Activated naive CD4-positive, alpha-beta T cell treated with anti-CD3 and anti-CD28 coated beads for 36 hours (primary cell): ENCODE measurements at places on chromosomes 5 and 9.

- no peak for DNase-seq
Measured at GRCh38 chr5:45691656-45692055, 4.5 kb downstream of the HCN1 start.

DNA sequence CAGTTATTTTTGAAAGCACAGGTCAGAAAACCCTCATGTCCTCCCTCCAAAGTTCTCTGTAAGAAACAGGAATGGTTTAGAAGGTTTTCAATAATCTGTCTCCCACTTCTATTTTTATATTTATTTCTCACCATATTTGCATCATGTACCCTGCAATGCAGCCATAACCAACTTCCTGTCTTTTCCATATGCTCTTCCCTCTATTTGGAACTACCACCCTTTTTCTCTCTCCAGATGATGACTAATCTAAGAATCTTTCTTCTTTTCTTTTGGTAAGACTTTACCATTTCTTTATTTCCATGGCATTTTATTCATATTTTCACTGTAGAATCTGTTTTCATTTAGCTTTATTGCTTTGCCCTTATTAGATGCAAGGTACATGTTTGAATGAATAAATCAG is 33.9 kb downstream of the MAN2A1 start:
- no peak for DNase-seq

GRCh38 chr9:99411068-99411467 is 189.0 kb downstream of the SEC61B start:
- no peak for DNase-seq

- DNase-seq = no peak
Measured at GRCh38 chr9:550333-550732, 291.2 kb upstream of the DMRT1 start.

DNA sequence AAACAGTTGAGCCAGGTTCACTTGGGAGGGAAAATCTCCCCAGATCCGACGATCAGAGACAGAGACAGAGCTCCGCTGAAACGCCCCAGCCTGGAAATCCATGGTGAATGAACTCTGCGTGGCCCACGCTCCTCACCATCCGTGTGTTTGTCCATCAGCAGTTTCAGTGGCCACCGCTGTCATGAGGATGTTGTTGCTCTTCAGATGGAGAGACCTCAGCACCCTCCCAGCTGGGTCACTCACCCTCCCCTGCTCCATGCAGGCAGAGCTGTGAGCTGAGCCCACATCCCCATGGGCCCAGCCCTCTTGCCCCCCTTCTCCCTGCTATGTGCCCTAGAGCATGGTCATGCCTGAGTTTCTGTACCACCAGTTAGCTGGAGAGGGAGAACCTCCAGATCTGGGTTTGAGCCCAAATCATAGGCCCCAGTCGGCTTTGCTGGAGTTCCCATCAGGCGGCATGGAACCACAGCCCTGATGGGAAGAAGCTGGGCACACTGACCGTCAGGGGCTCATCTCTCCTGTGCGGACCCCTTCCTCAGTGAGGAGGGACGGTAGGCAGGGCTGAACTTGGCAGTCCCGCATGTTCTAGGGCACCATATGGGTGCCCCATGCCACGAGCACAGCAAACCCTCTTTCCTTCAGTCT is 154.4 kb upstream of the COL5A1 start:
- DNase-seq = no peak

GRCh38 chr5:143197260-143197656 is 206.2 kb downstream of the NR3C1 start:
- no peak for DNase-seq

DNA sequence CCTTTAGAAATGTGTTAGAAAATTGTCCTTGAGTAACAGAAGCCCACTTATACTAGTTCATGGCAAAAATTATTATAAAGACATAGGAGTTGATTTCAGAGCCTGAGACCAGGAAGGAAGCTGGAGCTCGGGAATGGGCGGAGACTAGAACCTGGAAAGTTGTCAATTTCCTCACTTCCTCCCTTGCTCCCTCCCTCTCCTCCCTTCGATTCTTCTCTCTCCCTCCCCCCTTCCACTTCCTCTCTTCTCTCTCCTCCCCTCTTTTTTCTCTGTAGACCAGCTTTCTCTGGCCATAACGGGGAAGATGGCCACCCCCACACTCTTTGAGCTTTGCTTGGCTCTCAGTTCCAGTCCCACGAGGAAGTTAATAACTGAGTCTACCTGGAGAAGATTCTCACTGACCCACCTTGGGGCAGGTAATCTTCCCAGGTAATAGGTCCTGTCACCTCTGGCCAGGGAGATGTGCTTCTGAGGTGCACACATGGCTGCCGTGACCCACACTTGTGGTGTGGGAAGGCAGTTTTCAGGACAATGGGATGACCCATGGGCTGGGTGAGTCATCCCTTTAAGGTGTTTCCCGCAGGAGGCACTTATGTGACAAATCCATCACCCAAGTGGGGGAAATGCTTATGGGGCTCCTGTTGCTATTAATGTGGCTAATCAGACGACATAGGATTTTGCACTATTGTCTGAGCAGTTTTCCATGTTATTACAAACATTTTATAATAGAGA is 78.7 kb downstream of the HSPA4 start:
- no peak for DNase-seq

- DNase-seq = no peak
Measured at GRCh38 chr5:56530626-56531138, 284.7 kb upstream of the MAP3K1 start.

DNA sequence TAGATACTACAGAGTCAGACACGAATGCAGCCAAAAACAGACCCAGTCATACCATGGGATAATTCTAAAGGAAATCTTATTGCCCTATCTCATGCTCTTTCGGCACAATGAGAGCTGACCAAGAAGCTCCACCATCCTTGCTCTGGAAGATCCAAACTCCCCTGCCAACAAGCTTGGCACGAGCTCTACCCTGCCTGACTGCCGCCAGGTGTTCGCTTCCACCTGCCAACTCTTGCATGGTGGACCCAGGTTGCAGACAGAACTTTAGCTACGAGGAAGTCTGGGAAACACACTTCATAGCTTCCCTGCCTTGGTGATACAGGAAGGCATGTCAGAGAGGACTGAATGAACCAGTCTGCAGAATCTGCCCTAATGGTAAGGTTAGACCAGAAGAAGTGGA is 355.0 kb downstream of the DRD1 start:
- DNase-seq = no peak

GRCh38 chr5:54882841-54883240 is 102.6 kb downstream of the ESM1 start:
- DNase-seq = no peak

- no peak for DNase-seq
Measured at GRCh38 chr5:17477043-17477442, 21.0 kb upstream of the TAF11L2 start.

DNA sequence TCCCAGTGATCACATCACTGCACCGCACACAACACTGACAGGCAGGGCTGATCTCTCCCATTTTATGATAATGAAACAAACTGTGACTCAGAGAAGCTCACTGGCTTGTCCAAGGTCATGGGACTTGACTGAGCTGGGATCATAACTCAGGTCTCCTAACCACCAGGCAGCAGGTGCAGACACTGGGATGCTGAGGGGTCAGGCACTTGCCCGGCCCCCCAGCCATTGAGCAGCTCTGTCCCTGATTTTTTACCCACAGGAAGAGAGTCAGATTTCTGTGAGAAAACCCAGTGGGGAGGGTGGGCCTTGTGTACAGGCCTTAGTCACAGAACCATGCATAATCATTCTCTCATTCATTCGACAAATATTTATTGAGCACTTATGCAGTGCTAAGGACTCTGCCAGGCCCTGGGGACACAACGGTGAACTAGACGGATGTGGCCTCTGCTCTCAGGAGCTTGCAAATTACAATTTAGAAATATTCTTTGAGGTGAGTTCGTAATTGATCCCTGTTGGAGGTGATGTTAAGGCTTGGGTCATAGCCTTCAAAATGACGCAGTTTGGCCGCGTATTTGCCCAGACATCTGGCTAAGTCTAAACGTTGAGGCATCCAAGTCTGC is 54.5 kb upstream of the TGFBR1 start:
- no peak for DNase-seq

DNA sequence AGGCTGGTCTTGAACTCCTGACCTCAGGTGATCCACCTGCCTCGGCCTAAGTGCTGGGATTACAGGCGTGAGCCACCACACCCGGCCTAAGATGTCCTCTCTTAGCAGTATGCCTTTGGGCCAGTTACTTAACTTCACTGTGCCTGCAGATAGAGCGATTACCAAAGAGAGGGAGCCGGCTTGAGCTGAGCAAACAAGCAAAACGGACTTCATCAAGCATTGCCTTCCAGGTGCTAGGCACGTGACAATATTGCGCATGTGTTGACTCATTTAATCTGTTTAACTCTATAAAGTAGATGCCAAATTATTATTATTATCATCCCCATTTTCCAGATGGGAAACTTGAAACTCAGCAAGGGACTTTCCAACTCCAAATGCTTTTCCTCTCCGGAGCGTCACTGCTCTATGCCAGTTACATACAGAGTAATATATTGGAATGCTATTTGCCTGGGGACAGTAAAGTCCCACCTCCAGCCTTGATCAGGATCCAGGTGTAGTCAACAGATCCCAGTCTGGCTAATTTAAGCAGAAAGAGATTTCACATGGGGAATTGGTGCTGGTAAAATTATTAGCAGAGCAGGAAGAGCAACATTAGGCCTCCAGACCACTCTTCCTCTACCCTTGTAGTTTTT is 5.6 kb upstream of the C9orf152 start:
- no peak for DNase-seq

GRCh38 chr5:34474573-34475021 is 181.5 kb upstream of the RAI14 start:
- peak; percentile 34 for DNase-seq

DNA sequence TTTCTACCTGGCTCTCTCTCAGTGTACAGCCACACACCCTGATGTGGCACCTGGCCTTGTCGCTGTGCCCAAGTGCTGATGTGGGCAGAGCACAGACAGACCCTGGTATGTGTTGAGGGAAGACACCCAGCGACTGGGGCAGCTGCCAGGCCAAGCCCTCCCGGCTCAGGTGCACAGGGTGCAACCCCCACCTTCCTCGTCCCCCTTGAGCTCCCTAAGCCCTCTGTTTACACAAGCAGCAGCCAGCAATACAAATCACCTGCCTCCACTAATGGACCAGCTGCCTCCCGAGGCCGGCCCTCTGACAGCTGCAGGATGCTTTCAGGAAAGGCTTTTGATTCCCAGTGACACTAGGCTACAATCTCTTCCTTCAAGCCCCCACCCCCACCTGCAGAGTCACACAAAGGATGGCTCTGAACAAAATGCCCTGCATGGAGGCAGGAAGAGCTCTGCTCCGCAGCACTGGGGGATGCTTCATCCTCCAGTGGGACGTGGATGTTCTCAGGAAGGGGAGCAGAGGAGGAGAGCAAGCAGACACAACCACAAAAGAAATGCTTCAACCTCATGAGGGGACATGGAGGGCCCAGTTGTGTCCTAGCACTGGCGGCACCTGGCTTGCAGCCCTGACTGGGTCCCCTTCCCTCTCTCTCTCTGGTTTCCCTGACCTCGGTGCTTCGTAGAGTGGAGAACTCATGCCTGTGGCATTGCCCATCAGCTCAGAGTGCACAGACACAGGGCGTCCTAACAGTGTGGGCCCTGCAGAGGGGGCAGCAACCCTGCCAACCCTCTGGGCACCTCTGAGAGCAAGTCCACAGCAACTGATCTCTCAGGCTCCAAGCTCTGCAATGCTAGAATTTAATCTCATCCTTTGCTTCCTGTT is 140.8 kb downstream of the BARX1 start:
- DNase-seq = no peak

GRCh38 chr5:96703384-96703920 is 41.3 kb downstream of the CAST start:
- DNase-seq = peak; percentile 88

DNA sequence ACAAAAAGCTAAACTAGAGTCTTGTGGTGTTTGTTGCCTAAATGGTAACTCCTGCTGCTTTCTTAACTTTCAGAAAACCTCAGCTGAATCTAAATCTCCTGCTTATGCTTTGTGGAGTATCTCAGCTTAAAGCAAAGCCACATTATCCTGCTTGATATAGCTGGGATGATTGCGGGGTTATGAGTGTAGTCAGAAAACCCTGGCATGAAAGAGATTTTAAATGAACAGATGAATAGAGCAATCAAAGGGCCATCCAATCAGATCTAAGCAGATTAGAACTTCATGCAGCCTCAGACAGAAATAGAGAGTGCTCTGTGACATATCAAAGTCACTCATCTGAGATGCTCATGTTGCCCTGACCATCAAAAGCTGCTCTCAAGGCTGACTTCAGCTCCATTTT is 305.5 kb downstream of the DMRT2 start:
- no peak for DNase-seq

- DNase-seq = no peak
Measured at GRCh38 chr5:122141751-122142150, 12.4 kb downstream of the ZNF474 start.
